ENCODE measurements at places on chromosomes 5 and 9.
A peak's percentile ranks its signal among the peaks of the same experiment; 100 is the strongest.

GRCh38 chr5:149551227-149552037, at the start of gene CSNK1A1:
Gene CSNK1A1 (minus strand): TSS chr5:149551439. CDS start chr5:149550964, 475 bp downstream.
- DNase-seq = peak; percentile 97

DNA sequence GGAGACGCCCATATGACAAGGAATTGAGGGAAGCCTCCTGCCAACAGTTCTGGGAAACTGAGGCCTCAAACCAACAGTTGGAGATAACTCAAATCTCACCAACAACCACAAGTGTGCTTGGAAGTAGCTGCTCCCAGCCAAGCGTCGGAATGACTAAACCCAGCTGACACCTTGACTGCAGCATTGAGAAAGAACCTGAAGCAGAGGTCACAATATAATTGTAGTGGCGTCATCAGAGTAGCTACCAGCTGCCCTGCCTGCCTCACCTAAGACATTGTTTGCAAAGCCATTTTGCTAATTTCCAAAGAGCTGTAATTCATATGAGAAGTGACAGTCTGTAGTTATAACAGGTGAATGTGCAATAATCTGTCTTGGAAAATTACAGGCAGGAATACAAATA, 40.8 kb upstream of the ANKRD31 start:
- no peak for DNase-seq

DNA sequence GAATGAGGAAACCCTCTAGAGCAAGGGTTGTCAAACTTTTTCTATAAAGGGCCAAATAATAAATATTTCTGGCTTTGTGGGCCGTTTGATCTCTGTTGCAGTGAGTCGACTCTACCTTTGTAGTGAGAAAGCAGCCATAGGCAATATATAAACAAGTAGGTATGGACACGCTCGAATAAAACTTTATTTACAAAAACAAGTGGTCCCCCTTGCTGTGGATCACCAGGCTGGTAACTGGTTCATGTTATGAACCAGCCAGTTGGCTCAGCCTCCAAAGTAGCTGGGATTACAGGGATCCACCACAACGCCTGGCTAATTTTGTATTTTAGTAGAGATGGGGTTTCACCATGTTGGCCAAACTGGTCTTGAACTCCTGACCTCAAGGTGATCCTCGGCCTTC, 118.5 kb downstream of the GPBP1 start:
- no peak for DNase-seq

DNA sequence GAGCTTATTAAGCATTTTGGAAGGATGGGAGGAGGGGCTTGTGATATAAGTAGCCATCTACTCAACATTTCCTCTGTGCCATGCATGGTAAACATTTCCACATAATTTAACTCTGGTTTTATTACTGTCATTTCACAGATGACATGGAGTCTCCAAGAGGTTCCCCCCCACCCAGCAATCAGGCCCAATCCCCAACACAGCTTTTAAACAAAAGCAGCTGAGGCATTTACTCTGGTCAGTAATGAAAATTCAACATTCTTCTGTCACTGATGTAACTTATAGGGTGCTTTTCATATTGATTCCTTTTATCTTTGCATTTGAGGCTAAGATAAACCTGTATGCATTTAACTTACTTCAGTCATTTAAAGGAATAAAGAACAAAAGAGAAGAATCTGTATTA, 128.1 kb downstream of the COL23A1 start:
- no peak for DNase-seq

GRCh38 chr5:84091127-84091799, 293.4 kb downstream of the EDIL3 start:
- DNase-seq = no peak

- DNase-seq = no peak
Measured at GRCh38 chr9:83153030-83153429, 90.1 kb upstream of the RASEF start.

- DNase-seq = no peak
Measured at GRCh38 chr5:120158211-120158610, 305.9 kb upstream of the PRR16 start.

DNA sequence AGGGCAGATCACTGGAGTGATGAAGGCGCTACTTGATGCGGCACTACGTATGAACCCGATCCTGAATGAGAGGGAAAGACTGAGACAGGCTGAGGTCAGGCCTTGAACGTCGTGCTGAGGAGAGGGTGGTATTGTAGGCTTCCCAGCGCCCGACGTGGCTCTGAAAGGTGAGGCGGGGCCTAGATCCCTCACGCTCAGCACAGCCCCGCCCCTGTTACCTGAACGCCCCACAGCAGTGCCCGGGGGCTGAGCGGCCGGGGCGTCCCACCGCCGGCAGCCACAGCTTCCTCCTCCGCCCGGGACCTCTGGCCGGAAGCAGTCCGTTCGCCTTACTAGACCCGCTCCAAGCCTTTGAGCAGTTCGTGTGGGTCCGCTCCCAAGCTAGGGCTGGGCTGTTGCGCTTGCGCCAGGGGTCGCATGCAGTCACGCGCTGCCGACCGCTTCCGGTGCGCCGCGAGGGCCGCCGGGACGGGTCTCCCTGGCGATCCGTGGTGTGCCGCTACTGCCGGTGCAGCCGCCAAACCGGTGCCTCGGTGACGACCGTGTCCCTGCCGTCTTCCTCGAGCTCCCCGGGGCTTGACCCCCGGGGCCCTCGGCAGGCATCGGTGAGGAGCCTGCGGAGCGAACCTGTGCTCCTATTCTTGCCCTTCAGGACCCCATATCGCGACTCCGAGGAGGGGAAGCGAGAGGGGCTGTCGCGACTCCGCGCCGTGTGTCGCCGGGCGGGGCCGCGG, at the start of the genes HMGXB3 and TIGD6:
HMGXB3 (plus strand) TSS at position 484 of the 734 bp plus-strand sequence. CDS start 4,114 bp downstream, outside the sequence.
TIGD6 (minus strand) TSS at position 399 of the 734 bp plus-strand sequence. CDS start 4,306 bp downstream, outside the sequence.
- DNase-seq = peak; percentile 79

- no peak for DNase-seq
Measured at GRCh38 chr9:31700252-31701045, 684.0 kb upstream of the ACO1 start.

DNA sequence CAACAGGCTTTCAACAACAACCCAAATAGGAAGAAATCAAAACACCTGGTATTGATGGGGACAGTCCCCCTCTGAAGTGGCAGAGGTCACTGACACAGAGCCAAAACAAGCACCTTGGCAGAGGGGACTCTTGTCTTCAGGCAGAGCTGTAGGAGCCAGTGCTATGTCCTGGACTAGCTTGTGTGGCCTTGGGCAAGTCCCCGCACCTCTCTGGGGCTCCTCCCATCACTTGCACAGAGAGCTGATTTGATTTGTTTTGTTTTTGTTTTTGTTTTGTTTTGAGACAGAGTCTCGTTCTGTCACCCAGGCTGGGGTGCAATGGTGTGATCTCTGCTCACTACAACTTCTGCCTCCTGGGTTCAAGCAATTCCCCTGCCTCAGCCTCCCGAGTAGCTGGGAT, 100.8 kb downstream of the C9orf50 start:
- DNase-seq = no peak

Data from activated CD8-positive, alpha-beta memory T cell treated with anti-CD3 and anti-CD28 coated beads for 4 hours (primary cell).